AG09319 (cell line): ENCODE measurements at places on chromosomes 1 and 21.

DNA sequence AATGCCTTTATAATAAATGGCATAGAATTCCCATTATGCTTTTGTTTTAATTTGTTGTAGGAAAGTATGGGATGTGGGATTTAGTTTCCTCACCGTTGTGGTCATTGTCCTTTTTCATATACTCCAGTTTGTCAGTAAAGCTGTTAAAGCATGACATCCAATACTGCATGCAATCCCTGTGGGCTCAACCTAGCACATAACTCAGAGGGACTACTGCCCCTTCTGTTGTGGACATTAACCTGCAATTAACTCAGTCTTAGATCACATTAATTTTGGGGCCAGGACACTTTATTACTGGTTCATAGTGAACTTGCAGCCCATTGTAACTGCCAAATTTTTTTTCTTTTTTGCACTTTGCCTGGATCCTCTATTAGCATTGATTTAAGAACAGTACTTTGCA, 112.5 kb downstream of the DNM3 start:
- no peak for DNase-seq

DNA sequence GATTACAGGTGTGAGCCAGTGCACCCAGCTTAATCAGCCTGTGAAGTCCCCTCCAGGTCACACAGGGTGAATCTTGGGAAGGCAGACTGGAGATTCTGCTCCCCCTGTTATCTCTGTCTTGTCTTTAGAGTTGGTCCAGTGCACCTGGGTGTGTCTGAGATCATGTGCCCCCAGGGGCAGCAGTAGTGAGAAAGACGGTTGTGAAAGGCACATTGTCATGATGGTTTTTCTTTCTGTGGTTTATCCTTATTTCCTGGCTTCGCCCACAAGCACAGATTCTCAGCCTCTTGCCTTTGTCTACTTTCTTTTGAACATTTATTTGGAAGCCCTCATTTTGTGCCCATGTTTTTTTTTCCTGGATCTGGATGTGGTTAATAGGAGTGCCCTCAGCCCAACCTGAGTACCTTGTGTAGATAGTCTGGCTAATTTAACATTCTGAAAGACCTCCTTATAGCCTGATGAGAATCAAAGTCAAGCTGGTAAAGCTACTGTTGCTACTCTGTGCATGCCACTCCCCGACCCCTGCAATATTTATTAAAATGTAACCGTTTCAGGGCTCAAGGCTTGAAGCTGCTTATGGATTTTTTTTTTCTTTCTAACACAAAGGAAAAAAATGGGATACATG, 23.7 kb downstream of the UCK2 start:
- DNase-seq: no peak

DNA sequence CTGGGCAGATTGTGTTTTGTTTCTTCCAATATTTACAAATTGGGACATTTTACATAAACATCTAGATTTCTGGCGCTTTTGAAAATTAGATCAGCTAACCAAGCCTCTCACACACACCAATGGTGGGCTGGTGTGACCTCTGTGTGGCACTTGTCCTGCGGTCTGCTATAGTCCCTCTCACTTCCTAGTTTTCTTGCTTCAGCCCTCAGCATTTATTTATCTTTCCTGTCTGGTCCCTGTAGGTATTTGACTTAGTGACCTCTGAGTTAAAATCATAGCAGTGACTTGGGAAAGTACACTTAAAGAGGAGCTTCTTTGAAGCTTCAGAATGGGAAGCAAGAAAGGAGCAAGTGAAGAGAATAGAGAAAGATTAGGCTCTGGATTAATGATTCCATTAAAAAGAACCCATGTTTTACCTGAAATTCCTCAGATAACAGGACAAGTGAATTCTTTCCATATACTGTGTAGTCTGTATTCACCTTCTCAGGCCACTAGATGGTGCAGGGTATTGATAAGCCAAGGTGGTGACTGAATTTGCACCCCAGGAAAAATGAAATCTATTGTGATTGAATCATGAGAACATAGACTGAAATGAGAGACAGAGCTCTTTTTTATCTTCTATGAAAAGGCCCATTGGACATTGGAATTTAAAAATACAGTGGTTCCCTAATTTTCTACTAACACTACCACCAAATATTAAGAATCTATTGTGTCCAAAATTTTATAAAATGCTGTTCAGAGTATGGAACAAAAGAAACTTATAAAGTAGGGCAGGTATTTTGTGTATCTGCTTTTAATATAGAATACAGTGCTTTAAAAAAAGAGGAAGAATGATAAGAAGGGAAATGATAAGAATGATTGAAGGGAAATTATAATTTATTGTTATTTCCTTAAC, 7.1 kb upstream of the DIPK1A start:
- no peak for DNase-seq

DNA sequence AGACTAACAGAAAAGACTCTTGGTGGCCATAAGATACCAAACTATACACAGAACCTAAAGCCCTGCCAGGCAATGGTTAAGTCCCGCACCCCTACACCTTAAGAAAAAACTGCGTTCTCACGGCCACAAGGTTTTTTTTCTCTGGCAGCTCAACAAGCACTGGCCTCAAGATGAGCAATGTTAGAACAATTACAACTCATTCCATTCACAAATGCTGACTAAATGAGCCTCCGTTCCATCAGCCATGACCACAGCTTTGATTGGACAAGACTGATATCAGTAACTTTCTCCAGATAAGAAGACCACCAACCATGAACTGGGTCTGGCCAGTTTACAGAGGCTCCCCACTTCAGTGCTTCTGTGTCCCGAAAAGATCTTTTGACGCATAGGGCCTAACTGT, 31.9 kb downstream of the SEC16B start:
- no peak for DNase-seq

DNA sequence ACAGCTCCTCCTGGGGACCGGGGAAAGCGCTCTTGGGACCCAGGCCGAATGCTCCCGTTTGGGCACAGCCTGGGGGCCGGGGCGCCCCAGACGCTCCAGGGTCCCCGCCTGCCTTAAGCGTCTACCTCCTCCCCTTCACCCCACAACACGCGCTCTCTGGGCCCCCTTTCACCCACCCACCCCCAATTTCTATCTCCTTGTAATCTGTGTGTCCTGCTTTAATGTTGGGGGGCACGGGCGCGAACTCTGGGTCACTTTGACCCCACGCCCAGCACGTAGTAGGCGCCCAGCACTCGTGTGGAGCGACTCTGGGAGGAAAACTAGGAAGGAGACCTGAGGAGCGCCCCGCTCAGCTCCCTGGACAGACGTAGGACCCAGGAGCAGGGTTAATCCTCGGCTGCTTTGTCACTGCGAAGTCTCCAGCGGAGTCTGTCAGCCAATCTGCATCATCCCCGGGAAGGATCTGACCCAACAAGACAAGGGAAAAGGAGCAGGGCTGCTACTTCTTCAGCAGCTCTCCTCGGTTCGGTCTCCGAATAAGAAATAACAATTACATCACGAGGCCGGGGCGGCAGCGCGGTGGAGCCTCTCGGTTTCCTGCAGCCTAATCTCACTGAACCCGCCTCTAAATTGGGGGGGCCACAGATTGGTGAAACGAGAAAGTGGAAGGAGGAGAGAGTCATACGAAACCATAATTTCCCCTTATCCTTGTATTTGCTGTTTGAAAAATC, 757 bp upstream of the NRIP1 start:
- peak; percentile 57 for DNase-seq

GRCh38 chr1:115458426-115459114, 120.5 kb upstream of the NGF start:
- DNase-seq: no peak

DNA sequence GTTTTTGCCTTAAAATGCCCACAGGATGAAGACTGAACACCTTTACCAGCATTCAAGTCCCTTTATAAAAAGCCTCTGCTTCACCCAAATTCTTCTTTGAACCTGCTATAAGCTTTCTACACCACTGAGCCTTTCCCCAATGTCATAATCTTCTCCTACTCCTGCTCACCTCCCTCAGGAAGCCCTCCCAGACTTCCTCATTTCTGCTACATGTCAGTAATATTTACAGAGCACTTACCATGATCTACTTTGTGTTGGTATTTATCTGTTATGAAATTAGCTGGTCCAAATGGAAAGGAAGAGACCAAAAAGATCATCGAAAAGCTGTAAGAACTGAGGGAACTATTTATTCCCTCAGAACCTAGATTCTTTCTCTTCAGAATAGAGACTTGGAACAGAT, 8.5 kb downstream of the OVGP1 start:
- no peak for DNase-seq

DNA sequence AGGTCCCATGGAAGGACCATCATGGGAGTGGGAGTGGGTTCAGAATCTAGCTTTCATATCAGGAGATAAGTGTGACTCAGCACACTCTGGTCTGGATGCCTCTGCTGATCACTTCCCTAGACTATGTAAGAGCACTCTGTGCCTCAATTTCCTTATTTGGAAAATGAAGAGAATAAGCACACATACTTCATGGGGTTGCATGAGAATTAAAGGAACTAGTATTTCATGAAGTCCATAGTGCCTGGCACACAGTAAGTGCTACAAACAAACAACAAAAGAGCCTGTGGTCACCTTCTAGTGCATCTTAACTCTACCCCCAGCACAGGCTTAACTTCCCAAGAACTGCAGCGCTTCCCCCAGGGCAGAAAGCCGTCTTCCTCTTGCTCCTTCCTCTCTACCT, 9.6 kb upstream of the IL20 start:
- no peak for DNase-seq

- DNase-seq: no peak
Observed at GRCh38 chr1:245671966-245672767, 517.4 kb downstream of the KIF26B start.

DNA sequence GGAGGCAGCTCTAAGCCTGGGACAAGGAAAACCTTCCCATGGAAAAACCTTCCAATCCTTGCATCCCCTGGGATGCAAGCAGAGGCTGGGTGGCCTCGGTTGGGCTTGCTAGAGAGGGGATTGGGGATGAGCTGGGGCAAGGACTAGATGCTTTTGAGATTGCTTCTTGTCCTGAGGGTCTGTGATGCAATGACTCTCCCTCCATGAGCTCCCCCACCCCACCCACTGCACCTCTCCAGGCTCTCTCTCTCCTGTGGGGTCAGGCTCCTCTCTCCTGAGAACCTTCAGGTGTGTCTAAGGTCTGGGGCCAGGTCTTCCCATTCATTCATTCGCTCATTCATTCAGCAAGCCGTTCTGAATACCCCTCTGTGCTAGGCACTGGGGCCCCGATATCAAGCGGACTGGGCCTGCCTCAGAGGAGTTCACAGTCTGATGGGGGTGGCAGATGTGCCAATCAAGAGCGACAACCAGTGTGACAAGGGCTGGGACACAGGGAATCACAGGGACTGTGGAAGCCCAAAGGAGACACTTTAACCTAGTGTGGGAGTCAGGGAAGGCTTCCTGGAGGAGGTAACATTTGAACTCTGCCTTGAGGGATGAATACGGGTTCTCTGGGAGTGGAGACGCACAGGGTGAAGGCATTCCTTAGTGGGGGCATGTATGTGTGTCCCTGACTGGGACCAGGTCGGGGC, 6.5 kb downstream of the LDLRAD1 start:
- no peak for DNase-seq

DNA sequence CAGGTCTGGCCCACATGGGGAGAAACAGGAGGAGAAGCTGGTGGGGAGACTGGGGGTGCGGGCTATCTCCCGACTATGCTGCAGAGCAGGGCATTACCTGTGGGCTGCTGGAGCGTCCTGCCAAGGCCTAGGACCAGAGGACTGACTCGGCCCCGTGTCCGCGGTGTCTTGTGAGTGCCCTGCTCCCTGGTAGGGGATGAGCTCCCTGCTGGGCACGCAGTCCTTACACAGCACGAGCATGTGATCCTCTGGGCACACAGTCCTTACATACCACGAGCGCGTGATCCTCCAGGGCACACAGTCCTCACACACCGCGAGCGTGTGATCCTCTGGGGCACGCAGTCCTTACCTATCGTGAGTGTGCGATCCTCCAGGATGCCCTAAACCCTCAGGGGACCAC, 31.8 kb upstream of the CSF3R start:
- no peak for DNase-seq

DNA sequence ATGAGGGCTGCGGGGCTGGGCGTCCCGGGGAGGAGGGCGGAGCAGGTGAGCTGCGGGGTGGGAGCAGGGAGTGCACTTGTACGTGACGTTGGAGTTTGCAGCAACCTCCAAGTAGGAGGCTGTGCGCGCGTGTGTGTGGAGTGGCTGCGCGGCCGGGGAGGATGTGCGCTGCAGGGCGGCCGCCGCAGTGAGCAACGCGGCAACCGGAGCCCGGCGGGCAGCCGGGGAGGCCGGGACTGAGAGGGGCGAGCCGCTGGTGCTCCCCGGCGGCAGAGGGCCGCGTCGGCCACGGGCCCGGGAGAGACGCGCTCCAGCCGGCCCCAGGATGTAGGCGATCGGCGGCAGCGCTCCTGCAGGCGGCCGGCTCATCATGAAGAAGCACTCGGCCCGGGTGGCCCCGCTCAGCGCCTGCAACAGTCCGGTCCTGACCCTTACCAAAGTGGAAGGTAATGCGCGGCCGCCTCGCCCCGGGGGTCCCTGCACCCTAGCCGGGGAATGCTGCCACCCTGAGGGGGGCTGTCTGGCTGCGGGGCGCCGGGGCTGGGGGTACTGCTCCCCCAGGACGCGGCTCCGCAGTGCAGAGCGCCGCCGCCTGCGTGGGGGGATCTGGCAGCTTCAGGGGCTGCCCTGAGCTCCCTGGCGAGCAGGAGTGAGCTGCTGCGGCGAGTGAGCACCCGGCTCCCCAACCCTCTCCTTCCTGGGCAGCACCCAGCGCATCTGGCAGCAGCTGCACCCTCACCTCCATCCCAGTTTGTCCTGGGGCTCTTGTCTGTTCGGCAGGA, 158.9 kb upstream of the COA6 start:
- no peak for DNase-seq

- DNase-seq: no peak
Observed at GRCh38 chr1:184160236-184160635, 108.7 kb downstream of the TSEN15 start.

DNA sequence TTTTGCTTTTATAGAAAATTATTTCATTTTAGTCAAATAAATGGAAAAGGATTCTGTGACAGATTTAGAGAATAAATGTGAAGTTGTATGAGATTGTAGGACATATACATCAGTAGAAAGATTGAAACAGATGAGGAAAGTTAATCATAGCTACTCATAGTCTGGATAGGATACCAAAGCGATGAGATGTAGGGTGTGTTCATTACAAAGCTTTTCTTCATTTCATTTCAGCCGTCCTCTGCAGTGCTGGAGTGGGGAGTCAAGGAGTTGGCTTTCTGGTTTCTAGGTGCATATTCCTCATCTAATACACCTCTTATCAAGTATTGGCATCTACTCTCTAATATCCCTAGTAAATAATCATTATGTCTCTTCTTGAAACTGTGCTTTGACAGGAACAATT, 149.5 kb upstream of the NEGR1 start:
- DNase-seq: no peak

DNA sequence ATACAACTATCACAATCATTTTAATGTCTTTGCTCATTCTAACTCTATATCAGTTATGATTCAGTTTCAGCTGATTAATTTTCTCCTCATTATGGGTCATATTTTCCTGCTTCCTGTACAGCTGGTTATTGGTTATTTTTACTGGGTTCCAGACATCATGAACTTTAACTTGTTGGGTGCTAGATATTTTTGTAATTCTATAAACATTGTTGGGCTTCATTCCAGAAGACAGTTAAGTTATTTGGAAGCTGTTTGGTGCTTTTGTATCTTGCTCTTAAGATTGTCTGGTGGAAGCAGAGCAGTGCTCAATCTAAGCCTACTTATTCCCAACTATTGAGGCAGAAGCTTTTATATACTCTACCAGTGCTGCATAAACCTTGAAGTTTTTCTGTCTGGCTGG, 34.4 kb upstream of the HFM1 start:
- DNase-seq: no peak

- peak; percentile 61 for DNase-seq
Observed at GRCh38 chr1:149962039-149962647, 25.5 kb upstream of the MTMR11 start.

GRCh38 chr1:81607086-81607485, 193.6 kb upstream of the ADGRL2 start:
- DNase-seq: no peak

- no peak for DNase-seq
Observed at GRCh38 chr1:234842726-234843641, 233.0 kb upstream of the IRF2BP2 start.
